ENCODE measurements at places on chromosomes 4 and X. TPM values are rescaled to one million over a fixed set of nuclear protein-coding genes. Genes with fewer than 3 reads are reported as not detected.

The LEF1 gene
- 24.9 TPM for polyA plus RNA-seq

The FMR1NB gene
- not detected for polyA plus RNA-seq

The CT55 gene
- 0.20 TPM for polyA plus RNA-seq

The MAGEB2 gene
- polyA plus RNA-seq: not detected

The GAGE12J gene
- polyA plus RNA-seq: not detected

The GRSF1 gene
- 35.6 TPM for polyA plus RNA-seq

The PDE6B gene
- polyA plus RNA-seq: 0.68 TPM

The NR3C2 gene
- 4.8 TPM for polyA plus RNA-seq

The RIPPLY1 gene
- not detected for polyA plus RNA-seq

The ZCCHC18 gene
- 1.6 TPM for polyA plus RNA-seq

The CNOT6L gene
- 20.2 TPM for polyA plus RNA-seq

The PGAM4 gene
- not detected for polyA plus RNA-seq
